Stimulated activated CD4-positive, alpha-beta T cell treated with anti-CD3 and anti-CD28 coated beads, Interleukin-1b, Interleukin-23, amount 100 ng/mL, for 1 hour (primary cell): ENCODE measurements at places on chromosomes 3 and 15.

- DNase-seq: no peak
These were observed 1.7 kb downstream of the PLS1 start for GRCh38 chr3:142597906-142598305.

- no peak for DNase-seq
These were observed 61.1 kb downstream of the KCNAB1 start for GRCh38 chr3:156181509-156181908.

DNA sequence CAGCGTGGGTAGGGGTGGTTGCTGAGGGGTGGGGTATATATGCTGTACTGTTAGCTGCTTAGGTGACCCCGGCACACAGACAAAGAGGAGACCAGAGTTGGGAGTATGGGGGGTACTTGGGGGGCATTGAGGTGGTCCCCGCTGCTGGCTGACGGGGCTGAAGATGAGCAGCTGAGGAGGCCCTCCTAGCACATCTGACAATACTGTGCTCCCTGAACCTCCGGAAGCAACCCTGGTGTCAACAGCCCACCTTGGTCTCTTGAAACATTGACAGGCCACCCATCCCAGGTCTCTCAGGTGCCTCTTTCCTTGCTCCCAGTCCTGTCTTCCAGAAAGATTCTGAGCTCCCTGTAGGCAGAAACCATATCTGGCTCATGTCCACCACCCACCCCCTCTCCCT lies 19.2 kb upstream of the SEMA3F start:
- no peak for DNase-seq

DNA sequence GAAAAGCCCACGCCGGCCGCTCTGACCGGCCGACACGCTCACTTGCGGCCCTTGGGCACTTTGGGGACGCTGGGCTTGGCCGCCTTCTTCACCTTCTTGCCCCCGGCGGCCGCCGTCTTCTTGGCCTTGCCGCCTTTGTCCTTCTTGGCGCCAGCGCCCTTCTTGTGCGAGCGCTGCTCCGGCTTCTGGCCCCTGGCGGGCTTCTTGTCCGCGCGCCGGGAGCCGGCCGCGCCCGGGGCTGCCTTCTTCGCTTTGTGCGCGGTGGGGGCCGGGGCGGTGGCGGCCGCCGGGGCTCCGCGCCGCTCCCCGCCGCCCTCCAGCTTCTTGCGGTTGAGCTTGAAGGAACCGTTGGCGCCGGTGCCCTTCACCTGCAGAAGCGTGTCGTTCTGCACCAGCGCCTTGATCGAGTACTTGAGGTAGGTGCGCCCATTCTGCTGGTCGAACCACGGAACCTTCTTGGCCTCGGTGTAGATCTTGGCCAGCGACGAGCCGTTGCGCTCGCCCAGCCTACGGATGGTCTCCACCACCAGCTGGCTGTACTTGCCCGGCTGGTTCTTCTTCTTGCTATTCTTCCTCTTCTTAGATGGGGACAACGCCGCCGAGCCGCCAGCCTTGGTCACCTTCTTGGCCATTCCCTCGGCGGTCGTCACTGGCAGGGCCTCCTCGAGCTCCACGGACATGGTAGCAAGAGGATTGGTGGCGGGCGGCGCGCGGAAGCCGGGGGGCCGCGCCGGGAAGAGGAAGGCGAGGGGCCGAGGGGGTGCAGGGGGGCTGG lies 36.7 kb downstream of the HMCES start:
- no peak for DNase-seq

- DNase-seq: no peak
These were observed 29.1 kb downstream of the PTX3 start for GRCh38 chr3:157465741-157466140.
